ENCODE measurements at places on chromosomes 12 and 14.

DNA sequence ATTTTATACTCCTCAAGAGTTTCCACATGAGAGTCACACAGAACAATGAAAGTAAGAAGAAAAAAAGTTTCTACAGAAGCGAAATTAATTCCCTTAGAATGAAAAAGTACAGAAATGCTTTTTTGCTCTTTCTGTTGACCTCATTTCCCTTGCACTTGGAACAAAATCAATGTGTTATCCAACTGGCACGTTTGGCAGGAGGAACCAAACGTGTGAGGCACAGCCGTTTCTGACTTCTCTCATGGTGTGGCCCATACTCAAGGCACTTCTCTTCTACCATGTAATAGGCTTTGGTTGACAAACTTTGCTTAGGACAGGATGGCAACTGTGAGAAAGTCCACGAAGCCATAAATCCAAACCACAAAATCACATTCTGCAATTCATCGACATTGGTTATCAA lies 297.0 kb downstream of the FUT8 start:
- DNase-seq: no peak

- no peak for DNase-seq
Observed at GRCh38 chr12:115249671-115250278, 565.8 kb upstream of the TBX3 start.

DNA sequence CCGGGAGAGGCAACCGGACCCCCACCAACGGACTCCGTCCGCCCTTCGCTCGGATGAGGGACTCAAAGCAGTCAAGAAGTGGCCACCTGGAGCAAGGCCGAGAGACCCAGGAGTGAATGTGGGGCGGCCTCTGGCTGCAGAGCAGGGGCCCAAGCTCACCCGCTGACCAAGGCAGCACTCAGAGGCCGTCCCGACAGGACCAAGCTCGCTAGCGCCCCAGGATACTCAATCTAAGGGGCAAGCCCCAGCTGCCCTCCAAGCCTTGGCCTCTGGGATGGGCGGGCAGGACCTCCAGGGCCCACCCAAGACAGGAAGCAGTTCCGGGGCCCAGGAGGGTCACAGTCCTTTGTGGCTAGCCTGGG lies 936 bp downstream of the AKT1 start:
- no peak for DNase-seq

DNA sequence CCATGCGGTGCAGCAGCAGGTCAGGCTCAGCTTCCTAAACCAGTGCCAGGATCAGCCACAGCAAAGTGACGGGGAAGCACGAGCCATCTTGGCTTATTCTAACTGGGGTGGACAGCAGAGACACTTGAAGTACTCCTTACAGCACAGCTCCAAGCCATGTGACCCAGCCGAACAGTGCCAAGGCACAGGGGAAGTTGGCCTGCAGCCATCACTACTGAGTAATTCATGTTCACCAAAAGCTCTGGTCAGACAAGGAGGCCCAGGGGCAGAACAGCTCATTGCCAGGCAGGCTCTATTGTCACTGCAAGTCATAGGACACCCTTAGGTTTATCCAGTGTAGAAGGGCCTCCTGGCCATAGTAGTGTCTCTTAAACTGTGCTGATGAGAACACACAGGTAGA lies 23.4 kb upstream of the SLC35F4 start:
- peak; percentile 39 for DNase-seq
